ENCODE measurements at places on chromosomes 5 and 9. TPM values are rescaled to one million over a fixed set of nuclear protein-coding genes. Genes with fewer than 3 reads are reported as not detected.

DNA sequence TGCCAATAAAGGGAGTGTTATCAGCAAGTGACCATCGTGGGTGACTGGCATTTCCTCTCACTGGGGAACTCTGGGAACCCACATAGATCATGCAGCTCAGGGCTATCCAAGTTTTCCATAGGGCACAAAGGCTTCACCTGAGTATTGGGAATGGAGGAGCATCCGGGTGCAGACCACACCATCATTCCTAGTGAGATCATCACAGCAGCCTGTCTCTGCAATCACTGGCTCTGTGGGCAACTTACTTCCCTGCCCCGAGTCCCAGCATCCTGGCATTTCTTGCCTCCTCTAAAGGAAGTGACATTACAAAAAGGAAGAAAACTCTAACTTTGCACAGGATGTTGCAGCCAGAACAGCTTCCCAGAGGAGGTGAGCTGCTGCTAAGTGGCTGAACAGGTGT lies 80.6 kb upstream of the SHB start:
- no peaks in the 10 kb centered on the region for H3K4me1 ChIP-seq
- no peak overlapping the region for H3K27ac ChIP-seq
- no peaks in the 10 kb centered on the region for H3K36me3 ChIP-seq
- no peak for DNase-seq

DNA sequence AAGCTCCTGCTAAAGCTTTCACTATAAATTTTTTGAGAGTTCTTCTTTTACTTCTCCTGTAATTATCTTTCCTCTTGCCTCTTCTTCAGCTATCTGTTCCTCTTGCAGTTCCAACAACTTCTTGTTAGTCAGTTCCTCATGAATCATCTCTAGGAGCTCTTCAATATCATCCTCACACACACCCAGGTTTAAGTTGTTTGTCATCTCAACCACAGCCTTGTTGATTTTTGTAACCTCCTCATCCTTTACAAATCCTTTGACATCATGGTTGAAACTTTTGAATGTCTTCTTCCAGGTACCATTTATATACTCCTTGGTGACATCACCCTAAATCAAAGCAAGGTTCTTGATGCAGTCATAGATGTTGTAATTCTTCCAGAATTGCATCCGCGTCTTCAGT lies 106.3 kb upstream of the MAMDC2 start:
- H3K27ac ChIP-seq = no peak overlapping the region
- H3K36me3 ChIP-seq = peaks cover 7% of the 10 kb centered on the region
- no peak overlapping the region for H3K4me3 ChIP-seq

- peaks cover 8% of the 10 kb centered on the region for H3K4me1 ChIP-seq
- peaks cover 3% of the 10 kb centered on the region for H3K36me3 ChIP-seq
- no peak overlapping the region for H3K27ac ChIP-seq
- peaks cover 44% of the 10 kb centered on the region for H3K27me3 ChIP-seq
- DNase-seq = no peak
These were observed 2.8 kb downstream of the SLC6A3 start for GRCh38 chr5:1442222-1443145.

DNA sequence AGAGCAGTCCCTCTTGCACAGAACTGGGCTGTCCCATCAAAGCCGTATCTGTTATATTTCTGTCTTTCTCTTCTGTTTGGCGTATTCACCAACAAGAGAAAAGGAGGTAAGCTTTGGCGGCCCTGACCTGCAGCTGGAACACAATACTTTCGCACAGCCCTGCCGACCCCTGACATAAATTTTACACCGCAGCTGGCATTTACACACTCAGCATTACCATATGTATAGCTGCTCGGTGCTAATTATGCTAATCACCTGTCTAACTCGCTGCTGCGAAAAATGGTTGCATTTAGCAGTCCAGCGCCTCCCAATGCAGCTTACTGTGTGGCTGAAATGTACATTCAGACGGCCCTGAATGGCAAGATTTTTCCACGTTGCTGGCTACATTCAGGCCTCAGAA lies 20.8 kb downstream of the PTCH1 start:
- H3K36me3 ChIP-seq = no peaks in the 10 kb centered on the region
- no peak overlapping the region for H3K27ac ChIP-seq
- no peak overlapping the region for H3K4me3 ChIP-seq
- no peaks in the 10 kb centered on the region for H3K27me3 ChIP-seq
- no peak for DNase-seq

DNA sequence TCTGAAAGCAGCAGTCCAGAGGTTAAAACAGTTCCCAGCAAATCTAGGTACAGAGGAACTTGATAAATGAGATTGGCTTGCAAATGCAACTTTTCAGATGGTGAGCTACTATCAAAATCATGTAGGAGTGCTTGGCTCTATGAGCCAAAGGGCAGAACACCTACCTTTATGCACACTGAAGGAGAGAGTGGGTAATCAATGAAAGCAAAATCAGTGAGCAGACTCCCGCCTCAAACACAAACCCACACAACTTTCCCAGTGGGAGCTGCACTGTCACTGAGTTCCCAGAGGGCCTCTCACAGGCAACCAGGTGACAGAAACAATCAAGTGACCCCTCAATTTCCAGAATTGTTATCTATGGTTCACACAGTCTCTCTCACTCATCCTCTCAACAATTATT lies 8.5 kb downstream of the ARL15 start:
- H3K27ac ChIP-seq = no peak overlapping the region
- H3K27me3 ChIP-seq = no peaks in the 10 kb centered on the region
- H3K4me1 ChIP-seq = peaks cover 34% of the 10 kb centered on the region
- no peaks in the 10 kb centered on the region for H3K36me3 ChIP-seq
- no peak overlapping the region for H3K4me3 ChIP-seq
- no peak for DNase-seq

DNA sequence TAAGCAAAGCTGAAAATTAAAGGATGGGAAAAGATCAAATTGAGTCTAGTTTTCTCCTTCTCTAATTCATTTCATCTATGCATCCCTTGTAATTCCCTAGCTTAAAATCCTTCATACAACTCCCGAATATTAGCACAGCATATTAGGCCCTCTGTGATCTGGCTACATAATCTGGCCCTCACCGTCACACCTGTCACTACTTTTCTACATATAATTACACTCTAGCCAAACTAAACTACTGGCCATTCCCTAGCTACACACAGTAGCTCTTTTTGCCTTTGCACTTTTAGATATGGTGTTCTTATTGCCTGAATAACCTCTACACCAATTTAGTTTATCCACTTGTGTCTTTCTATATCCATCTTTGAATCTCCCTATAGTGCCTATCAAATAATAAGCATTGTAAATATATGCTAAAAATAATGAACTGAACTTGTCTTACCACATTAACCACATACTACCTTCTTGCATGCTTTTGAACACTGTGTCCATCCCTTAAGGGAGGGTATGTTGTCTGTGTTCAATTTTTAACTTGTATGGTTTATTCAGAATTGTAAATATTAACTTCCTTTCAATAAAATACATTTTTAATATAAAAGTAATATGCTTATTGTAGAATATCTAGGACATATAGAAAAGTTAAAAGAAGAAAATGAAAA lies 15.9 kb downstream of the RANBP6 start:
- H3K27me3 ChIP-seq = no peaks in the 10 kb centered on the region
- DNase-seq = no peak
- H3K27ac ChIP-seq = no peak overlapping the region

GRCh38 chr5:131224387-131225201 lies 39.3 kb upstream of the CDC42SE2 start:
- H3K4me1 ChIP-seq = peaks cover 4% of the 10 kb centered on the region
- no peaks in the 10 kb centered on the region for H3K27me3 ChIP-seq
- no peak overlapping the region for H3K27ac ChIP-seq
- H3K4me3 ChIP-seq = no peak overlapping the region
- DNase-seq = no peak
- no peaks in the 10 kb centered on the region for H3K36me3 ChIP-seq

GRCh38 chr5:39236718-39237117 lies 17.4 kb upstream of the FYB1 start:
- H3K27ac ChIP-seq = no peak overlapping the region
- H3K27me3 ChIP-seq = no peaks in the 10 kb centered on the region
- H3K4me3 ChIP-seq = no peak overlapping the region
- no peak for DNase-seq
- H3K4me1 ChIP-seq = peaks cover 17% of the 10 kb centered on the region

The AFAP1L1 gene
- total RNA-seq = 0.17 TPM

The ARAP3 gene
- 4.1 TPM for total RNA-seq

The DDX4 gene
- total RNA-seq = 1.1 TPM

The C9orf153 gene
- total RNA-seq = not detected

The FAM169A gene
- 13.4 TPM for total RNA-seq

The FAM78A gene
- total RNA-seq = 38.0 TPM

The OR1Q1 gene
- 0.26 TPM for total RNA-seq
